WERI-Rb-1 (cell line): ENCODE measurements at places on chromosomes 13 and 19.
A peak's percentile ranks its signal among the peaks of the same experiment; 100 is the strongest.

- no peak for DNase-seq
Measured at GRCh38 chr19:4437103-4437502, 20.5 kb downstream of the UBXN6 start.

DNA sequence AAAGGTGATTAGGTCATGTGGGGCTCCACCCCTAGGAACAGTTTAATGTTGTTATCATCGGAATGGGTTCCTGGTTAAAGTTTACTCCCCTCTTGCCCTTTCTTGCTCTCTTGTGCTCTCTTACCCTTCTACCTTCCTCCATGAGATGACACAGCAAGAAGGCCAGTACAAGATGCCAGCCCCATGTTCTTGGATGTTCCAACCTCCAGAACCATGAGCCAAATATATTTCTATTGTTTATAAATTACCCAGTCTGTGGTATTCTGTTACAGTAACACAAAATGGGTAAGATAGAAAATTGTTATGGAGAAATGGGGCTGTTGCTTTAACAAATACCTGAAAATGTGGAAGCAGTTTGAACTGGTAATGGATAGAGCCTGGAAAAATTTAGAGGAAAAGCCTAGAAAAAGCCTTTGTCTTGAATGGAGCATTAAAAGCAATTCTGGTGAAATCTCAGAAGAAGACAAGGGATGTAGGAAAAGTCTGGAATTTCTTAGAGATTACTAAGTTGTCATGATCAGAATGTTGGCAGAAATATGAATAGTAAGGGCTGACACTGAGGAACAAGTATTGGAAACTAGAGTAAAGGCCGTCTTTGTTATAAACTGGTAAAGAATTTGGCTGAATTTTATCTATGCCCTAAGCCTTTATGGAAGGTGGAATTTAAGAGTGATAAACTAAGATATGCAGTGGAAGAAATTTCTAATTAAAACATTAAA lies 53.5 kb upstream of the TSC22D1 start:
- DNase-seq = no peak

DNA sequence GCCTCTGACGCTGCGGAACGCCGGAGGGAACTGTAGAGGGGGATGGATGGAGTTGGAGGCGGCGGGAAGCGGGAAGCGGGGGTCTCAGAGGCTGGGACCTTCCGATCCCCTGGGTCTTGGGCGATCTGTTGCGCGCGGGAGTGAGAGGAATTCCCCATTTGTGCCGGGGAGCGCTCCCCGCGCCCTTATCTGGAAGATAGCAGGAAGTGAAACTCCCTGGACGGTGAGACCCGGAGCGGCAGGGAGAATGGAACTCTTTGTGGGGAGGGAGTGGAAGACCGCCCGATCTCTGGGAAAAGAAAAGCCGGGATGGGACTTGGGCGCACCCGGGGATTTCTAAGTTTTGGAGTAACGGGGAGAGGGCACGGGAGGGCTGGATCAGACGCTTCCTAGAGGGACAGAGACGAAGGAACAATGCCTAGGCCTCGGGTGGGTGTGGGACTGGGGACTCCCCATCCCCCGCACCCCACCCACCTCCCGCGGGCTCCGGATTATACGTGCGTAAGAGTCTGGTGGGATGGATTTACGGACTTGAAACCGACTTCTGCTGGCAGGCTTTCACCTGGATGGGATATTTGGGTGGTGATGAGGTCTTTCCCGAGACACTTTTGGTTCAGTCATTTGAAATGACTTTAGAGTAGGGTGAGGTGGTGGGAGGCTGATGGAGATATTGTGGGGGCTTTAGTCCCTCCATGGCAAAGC lies 495 bp downstream of the LSR start:
- DNase-seq = peak; percentile 48

DNA sequence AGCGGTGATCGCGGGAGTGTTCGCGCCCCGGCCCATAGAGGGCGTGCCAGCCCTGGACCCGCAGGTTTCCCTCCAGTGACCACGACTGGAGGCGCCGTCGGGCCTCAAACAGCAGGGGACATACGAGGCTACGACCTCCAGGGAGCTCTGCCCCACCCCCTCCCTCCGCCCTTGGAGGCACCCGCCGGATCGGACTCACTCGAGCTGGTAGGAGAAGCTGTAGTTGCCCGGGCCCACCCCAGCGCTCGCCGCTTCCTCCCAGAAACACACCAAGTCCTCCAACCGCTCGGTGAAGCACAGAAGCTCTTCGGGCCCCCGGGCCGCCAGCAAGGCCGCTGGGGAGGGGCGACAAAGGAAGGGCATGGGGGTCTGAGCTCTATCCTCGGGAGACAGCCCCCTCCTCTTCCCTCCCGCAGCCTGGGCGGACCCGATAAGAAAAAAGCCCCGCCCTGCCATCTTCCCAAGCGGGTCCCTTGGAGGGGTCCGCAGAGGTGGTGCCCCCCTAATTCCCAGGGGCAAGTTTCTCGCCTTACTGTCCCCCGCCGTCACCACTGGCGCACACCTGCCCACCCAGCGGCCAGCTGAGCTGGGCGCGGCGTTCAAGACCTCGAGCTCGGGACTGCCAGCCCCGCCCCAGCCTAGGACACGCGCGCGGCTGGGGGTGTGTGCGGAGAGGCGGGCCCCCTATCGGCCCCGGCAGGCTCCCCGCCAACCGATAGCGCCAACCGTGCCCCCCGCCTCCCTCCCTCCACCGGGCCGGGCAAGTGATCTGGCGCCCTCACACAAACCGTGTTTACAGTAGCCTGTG lies 1.0 kb downstream of the EPOR start:
- DNase-seq = peak; percentile 67

DNA sequence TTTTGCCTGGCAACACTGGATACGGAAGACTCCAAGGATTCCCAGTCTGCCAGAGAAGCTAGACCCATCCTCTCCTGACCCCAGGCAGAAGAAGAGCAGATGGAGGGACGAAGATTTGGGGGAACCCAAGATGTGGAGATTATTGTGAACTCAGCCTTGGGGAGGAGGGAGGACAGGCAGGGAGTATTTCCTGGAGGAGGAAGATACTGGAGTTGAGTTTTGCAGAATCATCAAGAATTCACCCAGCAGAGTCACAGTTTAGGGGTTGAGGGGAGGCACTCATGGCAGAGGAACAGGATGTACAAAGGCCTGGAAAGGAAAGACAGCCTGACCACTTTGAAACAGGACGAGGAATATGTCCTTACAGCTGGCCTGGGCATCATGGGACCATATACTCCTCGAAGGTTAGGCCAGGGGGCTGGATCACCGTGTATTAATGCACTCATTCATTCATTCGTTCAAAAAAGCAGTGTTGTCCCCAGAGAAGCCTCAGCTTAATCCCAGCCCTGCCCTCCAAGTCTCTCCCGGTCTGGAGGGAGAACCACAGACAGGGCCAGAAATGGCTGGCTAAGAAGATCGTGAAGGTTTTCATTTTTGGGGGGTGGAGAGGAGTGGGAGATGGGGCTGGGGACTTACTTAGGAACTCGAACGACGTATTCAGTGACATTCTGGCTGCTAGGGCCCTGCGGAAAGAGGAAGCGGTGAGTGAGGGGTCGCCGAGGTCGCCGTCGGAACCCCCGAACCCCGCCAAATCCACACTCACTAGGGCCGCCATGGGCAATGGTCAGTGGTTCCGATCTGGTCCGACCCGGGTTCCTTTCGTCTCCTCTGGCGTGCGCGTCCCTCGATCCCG lies 517 bp downstream of the GTF2F1 start:
- DNase-seq = no peak

DNA sequence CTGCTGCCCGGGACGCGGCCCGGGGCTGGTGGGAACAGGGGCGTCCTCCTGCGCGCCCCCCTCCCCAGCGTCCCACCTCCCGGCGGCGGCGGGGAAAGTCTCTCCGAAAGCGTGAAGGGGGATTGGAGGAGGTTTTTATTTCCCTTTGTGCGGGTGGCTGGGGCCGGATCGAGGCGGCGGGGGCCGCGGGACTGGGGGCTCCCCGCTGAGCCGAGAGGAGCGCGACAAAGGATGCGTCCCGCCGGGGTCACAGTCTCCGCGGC lies 132 bp downstream of the SHD start:
- no peak for DNase-seq

- peak; percentile 95 for DNase-seq
Measured at GRCh38 chr19:44741841-44742329, 6.6 kb upstream of the BCL3 start.

- DNase-seq = no peak
Measured at GRCh38 chr19:50352242-50352641, 13.2 kb downstream of the NAPSA start.

GRCh38 chr13:21733475-21734263 lies 62.8 kb downstream of the FGF9 start:
- DNase-seq = no peak

GRCh38 chr19:50178320-50178719 lies 15.2 kb upstream of the IZUMO2 start:
- DNase-seq = no peak

GRCh38 chr13:99501848-99502301 lies 603 bp downstream of the TM9SF2 start:
- peak; percentile 43 for DNase-seq

GRCh38 chr19:7533281-7533885 lies 2.1 kb upstream of the PNPLA6 start:
- no peak for DNase-seq

DNA sequence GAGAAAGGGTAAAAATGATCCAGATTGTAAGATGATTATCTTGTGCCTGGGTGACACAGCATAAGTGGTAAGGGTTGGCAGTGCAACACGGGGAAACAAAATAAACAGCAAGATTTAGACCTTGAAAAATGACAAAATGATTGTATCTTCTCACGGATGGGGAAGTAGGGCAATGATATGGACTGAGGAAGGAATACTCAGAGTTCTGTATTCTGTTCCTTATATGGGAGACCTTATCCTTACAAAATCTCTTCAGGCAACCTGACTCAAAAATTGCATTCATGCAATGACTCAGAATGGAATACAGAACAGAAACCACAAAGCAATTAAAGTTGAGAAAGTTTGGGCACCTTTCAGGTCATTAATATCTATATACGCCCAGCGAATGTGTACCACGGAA lies 149.0 kb downstream of the HS6ST3 start:
- no peak for DNase-seq

GRCh38 chr13:39107561-39107960 lies 69.3 kb downstream of the NHLRC3 start:
- DNase-seq = no peak

DNA sequence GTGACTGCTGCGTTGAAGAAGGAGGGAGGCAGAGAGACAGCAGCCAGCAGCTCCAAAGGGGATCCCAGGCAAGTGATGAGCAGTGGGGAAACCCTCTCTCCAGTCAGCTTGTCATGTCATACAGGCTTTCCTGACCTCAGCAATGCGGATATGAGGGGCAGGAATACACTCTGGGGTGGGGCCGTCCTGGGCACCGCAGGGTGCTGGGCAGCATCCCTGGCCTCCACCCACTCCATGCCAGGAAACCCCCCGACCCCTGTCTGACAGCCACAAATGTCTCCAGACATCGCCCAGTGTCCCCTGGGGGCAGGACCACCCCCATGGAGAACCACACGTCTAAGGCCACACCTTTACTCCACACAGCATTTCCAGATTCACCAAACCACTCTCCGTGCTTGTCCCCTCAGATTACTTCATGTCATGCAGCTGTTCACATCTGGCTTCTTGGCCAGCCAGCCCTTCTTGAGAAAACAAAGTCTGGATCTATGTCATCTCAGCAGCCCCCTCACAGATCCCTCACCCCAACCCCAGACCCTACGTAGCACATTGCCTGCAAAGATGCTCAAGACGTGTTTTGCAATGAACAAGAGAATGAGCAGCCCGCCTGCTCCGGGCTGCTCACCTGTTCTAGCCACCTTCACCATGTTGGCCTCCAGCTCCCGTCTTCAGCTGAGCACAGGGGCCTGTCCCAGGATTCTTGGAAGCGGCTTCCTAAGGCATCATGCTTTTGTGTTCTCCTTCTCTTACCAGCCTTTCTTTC lies 46.5 kb downstream of the RFX2 start:
- no peak for DNase-seq

- no peak for DNase-seq
Measured at GRCh38 chr13:20035130-20035529, 76.6 kb downstream of the ZMYM2 start.

DNA sequence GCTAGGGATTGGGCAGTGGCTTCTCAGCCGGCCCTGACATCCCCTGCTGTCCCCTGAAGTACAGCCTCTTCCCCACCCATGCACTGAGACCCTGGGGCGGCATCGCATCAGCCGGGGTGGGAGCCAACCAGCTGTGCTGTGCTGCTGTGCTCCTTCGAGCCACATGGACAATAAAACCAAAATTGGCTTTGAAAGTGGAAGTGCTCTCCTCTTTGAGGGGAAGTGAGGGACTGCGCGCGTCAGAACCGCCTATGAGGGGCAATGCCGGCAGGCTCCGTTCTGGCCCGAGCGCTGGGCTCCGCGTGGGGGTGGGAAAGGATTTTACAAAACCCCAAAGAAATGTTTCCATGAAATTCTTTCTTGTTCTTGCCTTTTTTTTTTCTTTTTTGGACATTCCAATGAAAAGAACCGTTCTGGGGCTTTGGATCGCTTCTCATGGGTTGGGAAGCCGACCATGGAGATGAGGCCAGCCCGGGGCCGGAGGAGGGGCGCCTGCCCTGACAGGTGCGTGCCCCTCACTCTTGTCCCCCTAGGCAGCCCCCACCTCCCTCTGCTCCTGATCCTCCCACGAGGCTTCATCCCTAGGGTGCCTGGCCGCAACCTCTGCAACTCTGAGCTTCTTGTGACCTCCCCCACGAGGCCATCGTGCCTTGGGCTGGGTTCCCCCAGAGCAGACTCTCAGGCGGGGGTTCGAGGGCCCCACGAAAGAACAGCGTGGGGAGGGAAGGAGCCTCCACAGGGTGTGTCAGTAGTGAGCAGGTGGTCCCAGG lies 22.6 kb downstream of the KLHL26 start:
- DNase-seq = no peak

DNA sequence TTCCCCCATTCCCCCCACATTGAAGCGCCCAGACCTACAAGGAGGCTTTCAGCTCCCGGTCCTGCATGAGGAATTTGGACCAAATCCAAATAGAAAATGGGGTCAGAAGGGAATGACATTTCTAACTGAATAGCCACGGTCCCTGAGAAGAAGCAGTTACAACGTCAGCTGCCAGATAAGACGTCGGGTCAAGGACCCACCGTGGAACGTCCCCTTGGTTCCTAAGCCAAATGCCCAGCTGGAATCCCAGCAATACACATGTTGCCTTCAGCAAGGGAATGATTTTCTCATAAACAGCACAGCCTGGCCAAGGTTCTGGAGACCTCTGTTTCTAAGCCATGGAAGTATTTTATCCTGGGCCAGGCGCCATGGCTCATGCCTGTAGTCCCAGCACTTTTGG lies 109.1 kb upstream of the PEG3 start:
- no peak for DNase-seq

DNA sequence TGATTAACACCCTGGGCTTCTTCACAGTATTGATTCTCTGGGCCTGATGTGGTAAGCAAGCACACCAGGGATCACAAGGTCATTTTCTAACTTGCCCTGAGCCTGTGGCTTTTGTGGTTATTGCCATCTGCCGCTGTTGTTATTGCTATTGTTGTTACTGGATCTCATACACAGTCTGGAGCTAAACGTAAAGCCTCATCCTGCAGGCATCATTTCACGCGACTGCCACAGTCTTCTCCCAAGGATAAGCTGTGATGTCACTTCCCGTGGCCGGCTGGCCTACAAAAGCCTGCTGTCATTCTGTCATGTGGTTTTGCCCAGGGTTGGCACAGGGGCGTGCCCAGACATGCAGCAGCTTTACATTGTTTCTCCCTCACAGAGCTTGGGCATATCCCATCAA lies 154.0 kb upstream of the GPR12 start:
- peak; percentile 84 for DNase-seq
